ENCODE measurements at places on chromosomes 2 and 18. TPM values are rescaled to one million over a fixed set of nuclear protein-coding genes. Genes with fewer than 3 reads are reported as not detected.
A peak's percentile ranks its signal among the peaks of the same experiment; 100 is the strongest.

Gene TYMS
- total RNA-seq = 3.8 TPM

Gene ALKAL2
- 0.80 TPM for total RNA-seq

DNA sequence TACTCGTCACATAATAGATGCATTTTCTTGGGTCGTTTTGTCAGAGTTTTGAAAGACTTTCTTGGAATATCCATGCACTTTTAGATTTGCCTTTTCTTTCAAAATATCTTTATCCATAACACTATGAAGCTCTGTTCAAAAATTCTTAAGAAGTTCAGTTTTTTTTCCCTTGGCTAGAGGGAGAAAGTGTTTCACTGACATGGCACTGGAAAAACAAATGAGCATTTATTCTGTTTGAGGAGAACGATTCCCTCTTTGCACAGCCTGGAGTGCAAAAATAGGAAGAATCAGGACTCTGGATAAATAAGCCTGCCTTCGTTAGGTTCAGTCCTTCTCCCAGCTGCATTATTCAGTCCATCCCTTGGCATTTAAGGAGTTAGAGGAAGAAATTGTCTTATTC is 91.0 kb upstream of the RPE start:
- DNase-seq = no peak

DNA sequence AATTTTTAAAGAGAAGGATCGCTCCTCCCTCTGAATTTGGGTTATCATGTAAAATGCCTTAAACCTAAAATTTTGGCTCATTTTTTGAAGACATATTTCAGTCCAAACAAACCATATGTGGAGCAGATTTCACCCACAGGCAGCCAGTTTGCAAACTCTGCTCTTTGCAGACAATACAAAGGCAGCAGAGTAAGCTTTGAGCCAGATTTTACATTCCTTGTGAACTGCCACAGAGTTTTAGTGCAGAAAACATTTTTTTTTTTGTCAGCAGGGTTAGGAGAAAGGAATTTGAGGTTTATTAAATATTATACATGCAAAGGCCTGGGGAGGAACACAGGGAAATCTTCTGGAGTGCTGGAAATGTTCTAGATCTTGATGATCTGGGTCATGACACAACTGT is 171.9 kb upstream of the FN1 start:
- DNase-seq = no peak

DNA sequence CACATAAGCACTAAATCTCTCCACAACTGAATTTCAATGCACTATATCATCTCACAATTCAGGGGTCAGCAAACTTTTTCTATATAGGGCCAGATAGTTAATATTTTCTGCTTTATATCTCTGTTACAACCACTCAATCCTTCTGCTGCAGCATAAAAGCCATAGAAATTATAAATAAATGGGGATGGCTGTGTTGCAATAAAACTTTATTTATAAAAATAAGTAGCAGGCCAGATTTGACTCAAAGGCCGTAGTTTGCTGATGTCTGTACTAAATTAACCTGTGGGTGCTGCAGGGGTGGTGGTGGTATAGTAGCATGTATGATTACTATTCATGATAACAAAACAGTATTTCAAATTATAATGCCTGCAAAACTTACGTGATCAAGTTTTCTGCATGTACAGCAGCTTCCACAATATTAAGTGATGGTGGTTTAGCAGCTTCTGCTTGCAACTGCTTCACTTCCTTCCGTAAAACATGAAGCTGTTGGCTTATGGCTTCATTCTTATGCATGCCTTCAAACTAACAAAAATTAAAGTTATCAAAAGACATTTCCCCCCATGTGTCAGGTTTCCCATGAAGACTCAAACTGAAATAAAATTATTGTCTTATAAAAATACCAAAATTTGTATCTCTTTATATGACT is 64.1 kb downstream of the SIGLEC15 start:
- no peak for DNase-seq

DNA sequence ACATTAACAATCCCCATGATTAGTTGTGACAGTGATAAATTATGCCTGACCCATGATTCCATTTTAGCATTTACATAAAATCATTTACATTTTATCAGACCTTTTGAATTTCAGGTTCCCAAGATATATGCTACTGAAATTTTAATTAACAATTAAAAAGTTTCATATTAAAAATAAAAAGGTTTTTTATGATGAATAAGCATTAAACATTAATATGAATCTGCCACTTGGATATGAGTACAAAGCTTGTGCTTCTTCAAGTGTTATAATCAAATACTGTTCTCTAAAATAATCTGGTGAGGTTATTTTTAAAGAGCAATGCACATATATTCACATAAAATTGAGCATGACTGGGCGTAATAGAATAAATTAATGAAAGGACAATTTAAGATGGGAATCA is 1218.0 kb downstream of the CNTNAP5 start:
- DNase-seq = no peak

Gene SLC40A1
- 79.3 TPM for total RNA-seq

Gene LOXHD1
- 0.59 TPM for total RNA-seq

GRCh38 chr2:30048636-30049175 is 98.1 kb upstream of the YPEL5 start:
- no peak for DNase-seq

Gene RTP5
- total RNA-seq = not detected

DNA sequence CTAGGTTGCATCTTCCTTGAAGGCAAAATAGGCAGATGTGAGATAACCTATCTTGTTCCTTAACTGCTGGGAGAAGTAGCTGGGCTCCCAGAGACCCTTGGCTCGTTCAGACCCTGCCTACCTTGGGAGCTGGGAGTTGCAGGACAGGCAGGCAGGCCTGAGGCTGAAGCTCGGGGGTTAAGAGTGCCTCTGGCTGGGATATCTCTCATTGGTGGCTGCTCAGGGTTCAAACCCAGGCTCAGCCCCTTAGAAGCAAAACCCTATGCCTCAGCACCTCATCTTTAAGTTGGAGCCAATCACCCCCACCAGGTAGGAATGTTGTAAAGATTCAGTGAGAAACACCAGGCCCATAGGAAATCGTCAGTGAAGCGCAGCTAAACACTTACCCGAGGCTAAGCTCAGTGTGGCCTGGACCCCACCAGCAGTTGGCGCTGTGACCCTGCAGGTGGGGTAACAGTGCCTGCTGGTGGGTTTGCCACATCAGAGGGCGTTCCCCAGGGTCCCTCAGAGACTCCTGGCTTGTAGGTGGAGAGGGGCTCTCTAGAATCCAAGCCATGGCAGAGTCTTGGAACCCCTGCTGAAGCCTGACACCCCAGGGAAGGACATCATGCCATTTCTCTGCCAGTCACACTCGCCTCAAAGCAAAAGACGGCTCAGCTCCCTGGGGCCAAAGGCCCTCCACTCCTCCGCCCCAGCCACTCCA is 54.6 kb upstream of the GPR17 start:
- DNase-seq = peak; percentile 73

Gene KIF5C
- total RNA-seq = 1.1 TPM

DNA sequence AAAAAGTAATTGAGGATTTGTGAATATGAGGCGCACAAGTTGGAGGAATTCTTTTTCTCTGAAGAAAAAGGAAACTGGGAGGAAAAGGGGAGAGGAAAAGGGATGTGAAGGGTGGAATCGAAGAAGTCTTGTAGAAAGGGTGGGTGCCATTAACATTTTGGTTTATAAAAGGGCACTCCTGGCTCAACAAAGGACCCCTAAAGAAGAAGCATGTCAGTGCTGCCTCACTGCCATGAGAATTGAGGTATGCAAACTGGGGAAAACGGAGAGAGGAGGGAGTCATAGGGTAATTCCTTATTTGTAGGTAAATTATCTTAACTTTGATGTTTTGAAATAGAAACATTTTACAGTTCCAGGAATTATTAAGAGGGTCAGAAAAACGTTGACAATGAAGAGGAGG is 207.2 kb downstream of the NAPG start:
- no peak for DNase-seq

Gene KLHL30
- 16.6 TPM for total RNA-seq

- no peak for DNase-seq
Measured at GRCh38 chr18:69590150-69590549, 189.5 kb downstream of the DOK6 start.

Gene KRTCAP3
- not detected for total RNA-seq

Gene HOXD12
- total RNA-seq = not detected

Gene CLEC4F
- total RNA-seq = 0.12 TPM

DNA sequence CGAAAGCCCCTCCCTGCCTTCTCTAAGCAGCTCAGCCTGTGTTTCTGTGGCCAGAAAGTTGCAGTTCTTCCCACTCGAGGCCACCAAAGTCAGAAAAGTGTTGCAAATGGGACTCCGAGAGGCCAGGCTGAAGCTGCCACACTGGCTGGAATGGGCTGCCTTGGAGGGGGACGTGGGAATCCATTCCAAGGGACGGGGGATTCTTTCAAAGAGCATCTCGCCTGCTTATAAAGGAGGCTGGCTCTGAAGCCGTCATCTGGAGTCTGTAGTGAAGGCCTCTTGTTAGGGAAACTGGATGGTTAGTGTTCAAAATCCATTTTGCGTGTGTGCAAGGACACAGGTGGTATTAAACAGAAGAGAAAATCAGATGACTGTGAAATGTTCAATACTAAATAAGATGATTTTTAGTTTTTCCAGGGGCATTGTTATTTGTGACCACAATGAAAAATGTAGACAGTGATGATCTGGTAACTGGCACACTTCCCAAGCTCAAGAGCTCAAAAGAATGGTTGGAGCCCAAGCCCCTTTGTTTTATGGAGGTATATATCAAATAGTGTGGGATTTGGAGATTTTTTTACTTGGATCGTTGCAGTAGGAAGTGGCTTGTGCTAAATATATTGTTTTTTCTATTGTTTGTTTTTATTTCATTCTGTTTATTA is 782 bp downstream of the FAM228B start:
- DNase-seq = no peak

GRCh38 chr18:2958819-2959298 is 54.1 kb downstream of the LPIN2 start:
- no peak for DNase-seq

DNA sequence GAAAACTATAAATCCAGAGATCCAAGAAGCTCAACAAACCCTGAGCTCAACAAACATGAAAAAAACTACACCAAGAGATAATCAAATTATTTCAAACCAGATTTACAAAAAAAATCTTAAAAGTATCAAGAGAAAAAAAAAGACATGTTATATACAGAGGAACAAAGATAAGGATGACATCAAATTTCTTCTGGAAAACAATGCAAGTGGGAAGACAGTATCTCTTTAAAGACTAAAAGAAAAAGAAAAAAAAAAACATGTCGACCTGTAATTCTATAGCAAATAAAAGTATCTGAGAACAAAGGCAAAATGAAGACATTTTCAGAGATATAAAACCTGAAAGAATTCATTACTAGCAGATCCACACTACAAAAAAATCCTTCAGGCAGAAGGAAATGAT is 21.3 kb downstream of the TMEM131 start:
- no peak for DNase-seq

GRCh38 chr2:119449521-119449920 is 17.9 kb downstream of the TMEM37 start:
- no peak for DNase-seq

Gene TPGS2
- 50.6 TPM for total RNA-seq

DNA sequence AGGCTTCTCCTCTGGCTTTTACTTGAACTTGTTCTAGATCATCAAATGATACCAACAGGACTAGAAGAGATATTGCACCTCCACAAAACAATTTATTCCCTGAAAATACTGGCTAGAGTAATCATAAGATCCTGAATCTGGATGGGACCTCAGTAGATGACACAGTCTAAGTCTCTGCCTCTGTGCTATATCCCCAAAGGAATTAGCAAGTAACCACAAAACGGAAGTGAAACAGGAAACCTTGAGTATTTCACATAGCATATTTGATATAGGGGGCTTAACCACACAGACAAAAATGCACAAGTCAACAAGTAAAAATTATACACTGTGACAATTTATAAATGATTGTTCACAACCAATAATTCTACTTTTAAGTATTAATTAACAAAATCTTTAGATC is 456.9 kb upstream of the TNP1 start:
- DNase-seq = no peak

GRCh38 chr18:33611525-33612135 is 33.6 kb downstream of the ASXL3 start:
- DNase-seq = no peak

DNA sequence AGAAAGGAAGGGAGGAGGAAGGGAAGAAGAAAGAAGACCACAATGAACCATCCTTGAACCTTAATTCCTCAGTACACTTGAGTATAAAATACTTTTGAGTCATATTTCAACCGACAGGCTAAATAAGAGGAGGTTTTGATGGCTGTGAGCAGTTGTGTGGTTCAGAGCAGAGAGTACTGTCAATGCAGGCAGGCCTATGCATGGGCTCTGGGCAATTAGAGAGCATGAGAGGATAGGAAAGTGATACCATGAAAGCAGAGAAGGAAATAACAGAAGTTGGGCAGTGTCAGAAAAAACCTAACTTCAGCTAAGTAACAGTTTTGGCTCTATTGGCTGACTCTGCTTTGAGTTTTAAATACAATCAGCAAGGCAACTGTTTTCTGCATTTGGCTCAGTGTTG is 123.6 kb upstream of the STK17B start:
- DNase-seq = no peak

DNA sequence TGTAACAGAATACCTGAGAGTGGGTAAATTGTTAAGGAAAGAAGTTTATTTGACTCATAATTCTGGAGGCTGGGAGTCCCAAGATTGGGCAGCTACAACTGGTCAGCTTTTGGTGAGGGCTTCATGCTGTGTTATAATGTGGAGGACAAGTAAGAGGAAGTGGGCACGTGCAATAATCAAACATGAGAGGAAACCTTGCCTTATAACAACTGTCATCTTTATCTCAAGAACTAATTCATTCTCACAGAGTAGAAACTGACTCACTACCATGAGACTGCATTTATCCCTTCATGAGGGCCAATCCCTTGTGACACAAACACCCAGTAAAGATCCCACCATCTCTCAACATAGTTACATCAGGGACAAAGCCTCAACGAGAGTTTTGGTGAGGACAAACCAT is 318.1 kb upstream of the NT5C1B start:
- no peak for DNase-seq

Gene SLC9A2
- not detected for total RNA-seq

Gene PLCD4
- total RNA-seq = 3.0 TPM

DNA sequence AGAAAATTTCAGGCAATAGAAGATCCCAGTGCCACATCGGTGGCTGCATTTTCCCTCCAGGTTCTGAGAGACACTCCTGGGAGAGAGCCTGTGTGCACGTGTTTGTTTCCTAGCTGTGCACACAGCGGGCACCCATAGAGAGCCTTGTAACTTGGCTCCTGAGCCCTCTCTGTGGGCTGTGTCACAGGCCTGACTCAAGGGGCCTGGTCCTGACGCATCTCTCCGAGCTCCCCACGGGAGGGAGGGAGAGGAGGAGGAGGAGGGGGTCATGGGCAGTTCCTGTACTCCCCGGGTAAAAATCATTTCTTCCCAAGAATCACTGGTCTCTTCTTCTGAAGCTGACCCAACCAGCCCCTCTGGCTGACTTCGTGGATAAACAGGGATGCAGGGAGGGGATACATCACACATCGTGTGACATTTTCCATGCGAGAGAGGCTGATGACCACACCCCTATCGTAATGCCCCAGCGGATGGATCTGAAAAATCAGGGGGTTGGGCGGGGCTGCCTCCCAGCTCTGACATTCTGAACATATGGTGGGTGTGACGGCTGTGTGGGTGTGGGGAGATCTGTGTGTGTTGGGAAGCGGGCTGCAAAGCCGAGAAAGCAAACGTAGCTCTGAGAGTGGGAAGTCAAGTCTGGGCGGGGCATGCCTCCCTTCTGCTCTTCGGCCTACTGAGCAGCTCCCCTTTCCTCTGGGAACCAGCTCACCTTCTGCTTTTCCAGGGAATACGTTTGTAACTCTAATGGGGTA is 308.3 kb upstream of the HS6ST1 start:
- DNase-seq = no peak
